ENCODE measurements at places on chromosomes 11 and 22.

DNA sequence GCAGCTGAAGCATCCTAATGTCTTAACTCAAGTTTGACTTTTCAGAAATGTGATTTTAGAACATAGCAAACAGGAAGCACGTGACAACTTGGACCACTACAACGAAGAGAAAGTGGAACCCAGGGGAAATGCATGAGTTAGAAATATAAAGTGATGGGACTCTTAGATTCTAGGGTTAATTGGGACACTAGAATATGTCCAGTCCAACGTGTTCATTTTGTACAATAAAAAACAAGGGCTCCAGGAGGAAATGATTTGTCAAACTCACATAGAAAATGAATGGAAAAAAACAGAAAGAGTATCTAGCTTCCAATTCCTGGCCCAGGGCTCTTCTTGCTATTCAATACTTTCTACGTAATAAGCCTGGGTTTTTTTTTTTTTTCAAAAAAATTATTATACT is 30.7 kb downstream of the TIMP3 start:
- DNase-seq: no peak

GRCh38 chr11:34065505-34066203 is 14.1 kb downstream of the CAPRIN1 start:
- DNase-seq: no peak

DNA sequence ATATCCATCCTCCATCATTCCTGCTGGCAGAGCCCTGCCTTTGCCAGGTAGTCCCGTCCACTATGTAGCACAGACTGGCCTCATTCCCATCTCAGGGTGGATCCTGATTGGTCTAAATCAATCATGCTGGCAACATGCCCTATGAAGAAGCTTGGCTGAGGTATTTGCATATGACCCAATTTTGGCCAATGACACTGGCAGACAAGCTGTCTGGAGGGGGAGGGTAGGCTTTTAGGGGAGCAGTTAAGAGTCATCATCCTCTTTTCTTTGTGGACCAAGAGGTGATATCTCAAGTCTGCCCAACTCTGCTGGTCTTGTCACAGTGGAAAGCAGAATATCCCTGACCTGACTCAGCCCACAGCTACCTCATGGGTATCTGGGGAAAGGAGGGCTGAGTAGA is 5.1 kb downstream of the CCDC89 start:
- DNase-seq: no peak

GRCh38 chr11:8341996-8342395 is 78.3 kb upstream of the LMO1 start:
- no peak for DNase-seq

GRCh38 chr22:19591568-19591967 is 67.4 kb upstream of the CLDN5 start:
- no peak for DNase-seq
